ENCODE measurements at places on chromosomes 2 and 18.

GRCh38 chr2:143581134-143581533 is 451.9 kb downstream of the ARHGAP15 start:
- DNase-seq: no peak

DNA sequence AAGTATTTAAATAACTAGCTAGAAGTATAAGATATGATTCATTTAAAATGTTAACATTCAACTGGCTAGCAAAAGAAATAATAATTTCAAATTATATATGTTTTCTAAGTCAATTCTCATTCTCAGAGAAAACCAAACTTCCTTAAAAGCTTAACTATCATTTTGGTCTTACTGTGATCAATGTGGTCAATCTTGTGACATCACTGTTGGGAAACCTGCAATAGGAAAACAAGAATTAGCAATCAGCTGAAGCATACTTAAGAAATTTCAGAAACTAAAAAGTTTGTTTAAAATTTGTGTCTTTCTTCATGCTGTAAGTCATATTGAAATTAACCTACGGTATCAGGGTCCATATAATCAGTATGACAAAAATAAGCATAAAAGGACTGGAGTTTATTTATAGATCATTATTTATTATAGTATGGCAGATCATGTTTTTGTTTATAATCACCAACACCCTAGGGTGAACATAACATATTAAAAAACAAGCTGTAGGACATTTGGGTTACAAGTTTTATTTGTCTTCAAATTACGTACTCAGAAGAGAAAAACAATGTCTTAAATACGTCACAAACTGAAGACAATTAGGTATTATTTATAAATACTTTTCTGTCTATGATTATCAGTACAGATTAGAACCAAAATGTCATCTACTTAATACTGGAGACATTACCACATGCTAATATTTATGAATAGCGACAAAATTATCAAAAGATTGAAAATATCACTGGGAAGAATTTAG is 60.5 kb downstream of the BAZ2B start:
- no peak for DNase-seq

DNA sequence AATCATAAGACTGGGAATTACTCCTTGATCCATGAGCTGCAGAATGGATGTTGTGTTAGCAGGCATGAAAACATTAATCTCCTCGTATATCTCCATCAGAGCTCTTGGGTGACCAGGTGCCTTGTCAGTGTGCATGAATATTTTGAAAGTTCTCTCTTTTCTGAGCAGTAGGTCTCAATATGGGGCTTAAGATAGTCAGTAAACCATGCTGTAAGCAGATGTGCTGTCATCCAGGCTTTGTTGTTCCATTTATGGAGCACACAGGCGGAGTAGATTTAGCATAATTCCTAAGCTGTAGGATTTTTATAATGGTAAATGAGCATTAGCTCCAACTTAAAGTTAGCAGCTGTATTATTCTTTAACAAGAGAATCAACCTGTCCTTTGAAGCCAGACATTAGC is 160.3 kb downstream of the MYO1B start:
- no peak for DNase-seq

DNA sequence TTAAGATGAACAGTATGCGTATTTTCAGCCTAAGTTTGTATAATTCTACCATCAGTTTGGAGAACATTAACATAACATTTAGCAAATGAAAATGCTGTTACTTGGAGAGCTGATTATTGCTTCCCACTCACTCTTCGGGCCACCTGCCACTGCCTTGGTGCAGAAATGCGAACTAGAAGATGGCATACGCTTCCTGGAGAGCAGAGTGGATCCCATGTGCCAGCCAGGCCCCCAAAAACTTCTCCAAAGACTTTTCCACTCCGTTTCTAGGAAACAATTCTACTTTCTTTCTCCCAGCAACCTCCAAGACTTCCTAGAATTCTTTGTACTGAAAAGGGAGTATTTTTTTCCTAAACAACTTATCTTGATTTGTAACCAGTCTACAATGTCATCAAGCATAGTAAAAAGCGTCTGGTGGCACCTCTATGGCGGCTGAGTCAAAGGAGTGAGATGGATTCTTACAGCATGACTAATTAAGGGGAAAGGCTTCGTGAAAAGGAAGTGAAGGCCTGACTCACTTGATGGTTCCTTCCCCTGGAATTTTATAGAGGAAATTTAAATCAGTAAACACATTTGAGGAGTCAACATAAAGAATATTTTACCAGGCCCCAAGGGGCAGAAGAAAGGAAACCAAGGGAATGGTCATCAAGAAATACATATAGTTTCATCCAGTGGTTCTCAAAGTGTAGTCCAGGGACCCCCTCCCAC is 36.6 kb downstream of the FEZ2 start:
- DNase-seq: no peak

DNA sequence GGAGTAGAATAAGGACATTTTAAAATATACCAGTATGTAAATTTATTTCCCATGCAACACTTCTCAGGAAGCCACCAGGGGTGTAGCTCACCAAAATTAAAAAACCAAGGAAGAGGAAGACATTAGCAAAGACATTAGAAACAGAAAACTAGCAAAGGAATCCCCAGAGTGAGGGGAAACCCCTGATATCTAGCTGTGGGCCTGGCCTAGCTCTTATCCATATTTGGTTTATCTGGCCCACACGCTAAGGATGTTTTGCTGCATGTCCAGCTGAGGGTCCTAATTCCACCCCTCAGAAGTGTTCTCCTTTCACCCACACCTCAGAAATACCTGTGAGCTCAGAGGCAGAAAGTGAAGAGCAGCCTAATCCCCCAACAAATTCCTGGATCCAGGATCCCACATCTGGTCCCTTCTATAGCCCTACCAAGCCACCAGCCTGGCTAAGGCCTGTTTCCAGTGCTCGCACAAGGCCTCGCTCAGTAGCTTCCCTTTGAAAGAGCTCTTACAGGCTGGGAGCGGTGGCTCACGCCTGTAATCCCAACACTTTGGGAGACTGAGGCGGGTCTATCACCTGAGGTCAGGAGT is 17.4 kb downstream of the OSBPL1A start:
- DNase-seq: no peak

GRCh38 chr2:134453973-134454372 is 200.1 kb downstream of the MGAT5 start:
- DNase-seq: no peak

GRCh38 chr2:68548396-68548795 is 81.0 kb downstream of the APLF start:
- DNase-seq: no peak

- no peak for DNase-seq
Measured at GRCh38 chr18:31079973-31080372, 22.2 kb downstream of the DSC2 start.

- no peak for DNase-seq
Measured at GRCh38 chr18:63119647-63120046, 199.9 kb downstream of the BCL2 start.

GRCh38 chr2:116879650-116880160 is 934.8 kb upstream of the DDX18 start:
- no peak for DNase-seq

DNA sequence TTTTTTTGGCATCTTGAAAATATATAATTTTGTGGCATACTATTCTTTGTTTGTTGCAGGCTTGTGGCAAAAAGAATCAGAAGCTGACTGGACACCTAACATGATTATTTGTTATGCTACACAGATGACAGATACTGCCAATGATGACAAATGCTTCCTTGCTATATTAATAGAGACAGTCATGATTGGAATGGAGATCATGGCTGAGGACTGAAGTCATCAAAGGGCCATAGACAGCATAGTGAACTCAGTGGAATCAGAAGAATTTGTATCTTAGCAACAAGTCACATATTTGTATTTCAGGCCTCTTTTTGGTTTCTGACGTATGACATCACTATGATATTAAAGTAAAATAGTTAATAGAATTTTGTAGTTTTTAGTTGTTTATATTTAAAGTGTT is 1003.8 kb upstream of the DDX18 start:
- no peak for DNase-seq

Measured in stimulated activated CD8-positive, alpha-beta memory T cell treated with anti-CD3 and anti-CD28 coated beads, Interleukin-15, amount 100 ng/mL, for 24 hours (primary cell).